ENCODE measurements at places on chromosomes 5 and 9.

DNA sequence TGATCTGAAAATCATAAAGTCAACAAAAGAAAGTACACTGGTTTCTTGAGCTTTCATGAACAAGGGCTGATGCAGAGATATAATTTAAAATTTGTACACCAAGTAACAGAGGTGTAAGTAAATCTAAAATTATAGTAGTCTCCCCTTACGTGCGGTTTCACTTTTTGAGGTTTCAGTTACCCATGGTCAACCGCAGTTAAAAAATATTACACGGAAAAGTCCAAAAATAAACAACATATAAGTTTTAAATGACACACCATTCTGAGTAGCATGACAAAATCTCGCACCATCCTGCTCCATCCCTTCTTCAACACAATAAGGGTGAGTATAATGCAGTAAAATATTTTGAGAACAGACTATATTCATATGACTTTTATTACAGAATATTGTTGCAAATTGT, 54.4 kb downstream of the AUH start:
- H3K27ac ChIP-seq = no peak overlapping the region
- H3K4me1 ChIP-seq = peaks cover 52% of the 10 kb centered on the region
- no peaks in the 10 kb centered on the region for H3K27me3 ChIP-seq
- no peak overlapping the region for H3K4me3 ChIP-seq
- H3K36me3 ChIP-seq = peaks cover 75% of the 10 kb centered on the region

DNA sequence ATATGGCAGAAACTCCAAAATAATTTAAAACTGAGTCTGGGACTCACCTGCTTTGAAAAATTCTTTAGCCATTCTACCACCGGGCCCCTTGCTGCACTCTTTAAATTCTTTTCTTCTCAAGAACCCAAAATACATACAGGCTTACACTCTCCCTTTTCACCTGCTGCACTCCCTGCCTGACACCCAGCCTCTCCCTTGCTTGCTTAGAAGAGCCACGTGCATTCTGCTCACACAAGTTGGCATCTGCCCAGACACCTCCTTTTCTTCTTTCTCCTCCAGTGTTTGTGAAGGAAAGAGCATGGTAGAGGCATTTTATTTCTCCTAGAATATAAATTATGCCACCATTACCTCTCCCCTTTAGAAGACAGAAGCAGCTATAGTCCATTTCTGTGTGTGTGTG, 39.0 kb upstream of the AOPEP start:
- H3K4me1 ChIP-seq = no peaks in the 10 kb centered on the region
- H3K27me3 ChIP-seq = peaks cover 27% of the 10 kb centered on the region
- no peak for DNase-seq
- no peak overlapping the region for H3K4me3 ChIP-seq
- no peaks in the 10 kb centered on the region for H3K36me3 ChIP-seq

GRCh38 chr9:19155106-19155935, 28.0 kb upstream of the PLIN2 start:
- peaks cover 32% of the 10 kb centered on the region for H3K4me1 ChIP-seq
- DNase-seq = no peak
- H3K27me3 ChIP-seq = no peaks in the 10 kb centered on the region
- H3K27ac ChIP-seq = peak overlapping the region; percentile 42
- no peaks in the 10 kb centered on the region for H3K36me3 ChIP-seq

GRCh38 chr9:127263664-127264063, 910 bp upstream of the GARNL3 start:
- H3K4me3 ChIP-seq = no peak overlapping the region
- no peak for DNase-seq
- H3K36me3 ChIP-seq = no peaks in the 10 kb centered on the region
- H3K27me3 ChIP-seq = peaks cover 16% of the 10 kb centered on the region
- H3K4me1 ChIP-seq = no peaks in the 10 kb centered on the region

- no peak overlapping the region for H3K4me3 ChIP-seq
- H3K36me3 ChIP-seq = no peaks in the 10 kb centered on the region
- DNase-seq = no peak
- H3K27ac ChIP-seq = no peak overlapping the region
- peaks cover 82% of the 10 kb centered on the region for H3K27me3 ChIP-seq
- H3K4me1 ChIP-seq = peaks cover 19% of the 10 kb centered on the region
Observed at GRCh38 chr5:138660051-138660572, 84.9 kb upstream of the HSPA9 start.

- H3K4me1 ChIP-seq = peaks cover 34% of the 10 kb centered on the region
- H3K27me3 ChIP-seq = no peaks in the 10 kb centered on the region
- peak; percentile 55 for DNase-seq
- peak overlapping the region; percentile 95 for H3K27ac ChIP-seq
- no peaks in the 10 kb centered on the region for H3K36me3 ChIP-seq
- peak overlapping the region; percentile 73 for H3K4me3 ChIP-seq
Observed at GRCh38 chr9:123339666-123340510, 16.1 kb upstream of the CRB2 start.

- no peak for DNase-seq
- H3K4me1 ChIP-seq = peaks cover 13% of the 10 kb centered on the region
- H3K4me3 ChIP-seq = no peak overlapping the region
- H3K36me3 ChIP-seq = no peaks in the 10 kb centered on the region
Observed at GRCh38 chr5:140355546-140355945, 4.4 kb upstream of the SLC4A9 start.

DNA sequence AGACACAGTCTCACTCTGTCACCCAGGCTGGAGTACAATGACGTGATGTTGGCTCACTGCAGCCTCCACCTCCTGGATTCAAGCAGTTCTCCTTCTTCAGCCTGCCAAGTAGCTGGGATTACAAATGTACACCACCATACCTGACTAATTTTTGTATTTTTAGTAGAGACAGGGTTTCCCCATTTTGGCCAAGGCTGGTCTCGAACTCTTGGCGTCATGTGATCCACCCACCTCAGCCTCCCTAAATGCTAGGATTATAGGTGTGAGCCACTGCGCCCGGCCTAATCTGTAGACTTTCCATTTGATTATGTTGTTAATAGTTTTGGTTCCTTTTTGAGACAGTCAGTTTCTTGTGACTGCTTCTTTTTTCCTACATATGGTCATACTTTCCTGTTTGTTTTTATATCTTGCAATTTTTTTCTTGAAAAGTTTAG, 31.0 kb downstream of the MTREX start:
- DNase-seq = no peak
- peaks cover 14% of the 10 kb centered on the region for H3K4me1 ChIP-seq
- H3K27me3 ChIP-seq = no peaks in the 10 kb centered on the region
- no peak overlapping the region for H3K4me3 ChIP-seq
- peak overlapping the region; percentile 70 for H3K27ac ChIP-seq

- H3K36me3 ChIP-seq = peaks cover 15% of the 10 kb centered on the region
- DNase-seq = no peak
- no peak overlapping the region for H3K4me3 ChIP-seq
- H3K27me3 ChIP-seq = no peaks in the 10 kb centered on the region
Observed at GRCh38 chr9:95249986-95250385, 67.5 kb downstream of the FANCC start.

DNA sequence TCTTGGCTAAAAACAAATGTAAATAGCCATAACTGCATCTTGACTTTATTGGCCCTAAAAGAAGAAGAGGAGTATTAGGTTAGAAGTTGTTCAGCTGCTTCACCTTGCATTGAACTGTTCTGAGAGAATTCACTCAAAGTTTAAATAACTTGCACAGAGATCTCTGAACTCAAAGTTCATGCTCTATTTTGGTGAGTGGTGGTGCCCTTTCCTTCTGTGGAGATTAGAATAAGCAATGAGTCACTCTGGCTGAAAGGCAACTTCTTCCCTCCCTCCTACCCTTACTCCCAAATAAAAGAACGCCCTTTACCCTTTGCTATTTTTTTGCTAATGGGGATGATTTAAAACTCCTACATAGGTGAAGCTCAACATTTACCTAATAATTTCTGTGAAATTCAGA, 48.9 kb downstream of the ERMP1 start:
- H3K4me3 ChIP-seq = no peak overlapping the region
- no peaks in the 10 kb centered on the region for H3K27me3 ChIP-seq
- no peak for DNase-seq
- no peak overlapping the region for H3K27ac ChIP-seq

- no peak overlapping the region for H3K27ac ChIP-seq
- no peaks in the 10 kb centered on the region for H3K36me3 ChIP-seq
- H3K4me1 ChIP-seq = no peaks in the 10 kb centered on the region
- peaks cover 38% of the 10 kb centered on the region for H3K27me3 ChIP-seq
Observed at GRCh38 chr9:91865041-91865440, 85.0 kb downstream of the ROR2 start.

DNA sequence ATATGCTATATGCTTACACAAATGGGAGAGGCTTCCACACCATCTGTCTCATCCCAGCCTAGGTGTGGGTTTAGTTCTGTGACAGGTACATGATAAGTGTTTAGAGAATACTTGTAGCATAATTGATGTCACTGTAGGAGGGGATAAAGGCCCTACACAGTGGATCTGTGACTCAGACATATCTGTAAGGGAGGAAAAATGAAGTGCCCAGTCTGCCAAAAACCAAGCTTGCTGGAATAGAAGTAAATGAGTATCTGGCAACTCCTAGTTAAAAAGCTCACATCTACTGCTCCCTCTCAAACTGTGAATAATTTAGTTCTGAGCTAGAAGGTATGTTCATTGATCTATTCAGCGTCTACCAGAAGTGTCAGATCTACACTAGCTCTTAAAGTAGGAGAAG, 38.9 kb upstream of the FAM174A start:
- H3K36me3 ChIP-seq = no peaks in the 10 kb centered on the region
- H3K4me1 ChIP-seq = no peaks in the 10 kb centered on the region
- no peak overlapping the region for H3K4me3 ChIP-seq
- no peaks in the 10 kb centered on the region for H3K27me3 ChIP-seq
- no peak for DNase-seq

GRCh38 chr9:130887494-130888144, 9.0 kb downstream of the QRFP start:
- H3K27ac ChIP-seq = no peak overlapping the region
- no peaks in the 10 kb centered on the region for H3K4me1 ChIP-seq
- H3K4me3 ChIP-seq = no peak overlapping the region
- no peaks in the 10 kb centered on the region for H3K27me3 ChIP-seq

DNA sequence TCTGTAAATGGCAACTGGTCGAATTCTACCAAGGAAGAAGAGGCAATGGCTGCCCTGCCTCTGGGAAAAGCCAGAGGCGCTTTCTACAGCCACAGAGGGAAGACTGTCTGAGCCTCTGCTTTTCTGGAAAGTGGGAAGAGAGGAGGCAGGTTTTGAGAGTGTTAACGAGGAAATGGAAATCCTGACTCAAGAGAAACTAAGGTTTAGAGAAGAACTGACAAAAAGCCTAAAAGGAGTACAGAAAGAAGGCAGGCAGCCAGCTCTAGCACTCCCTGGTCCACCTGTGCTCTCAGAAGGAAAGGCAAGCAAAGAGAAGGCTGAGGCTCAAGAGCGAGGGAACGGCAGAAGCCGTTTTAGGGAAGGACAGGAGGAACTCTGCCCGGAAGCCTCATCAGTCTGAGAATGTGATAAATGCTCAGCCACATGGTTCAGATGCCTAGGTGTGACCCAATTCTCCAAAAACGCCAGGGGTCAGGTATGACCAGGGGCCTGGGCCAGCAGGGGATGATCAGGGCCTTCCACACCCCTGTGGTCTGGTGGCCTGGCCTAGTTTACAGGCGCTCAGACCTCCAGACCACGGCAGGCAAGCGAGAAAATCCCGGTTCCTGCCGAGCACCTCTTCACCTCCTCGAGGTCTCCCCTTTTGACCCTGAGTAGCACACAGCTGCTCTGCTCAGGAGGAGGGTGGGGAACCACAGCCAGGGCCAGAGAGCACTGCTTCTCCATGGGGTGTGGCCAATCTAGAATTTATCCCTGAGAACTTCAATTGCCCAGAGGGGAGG, 79.9 kb upstream of the FBXW11 start:
- H3K4me1 ChIP-seq = peaks cover 2% of the 10 kb centered on the region
- no peak for DNase-seq
- no peak overlapping the region for H3K4me3 ChIP-seq
- no peaks in the 10 kb centered on the region for H3K27me3 ChIP-seq

GRCh38 chr9:36946653-36947052, 87.4 kb downstream of the PAX5 start:
- H3K36me3 ChIP-seq = no peaks in the 10 kb centered on the region
- no peak for DNase-seq
- no peak overlapping the region for H3K4me3 ChIP-seq

DNA sequence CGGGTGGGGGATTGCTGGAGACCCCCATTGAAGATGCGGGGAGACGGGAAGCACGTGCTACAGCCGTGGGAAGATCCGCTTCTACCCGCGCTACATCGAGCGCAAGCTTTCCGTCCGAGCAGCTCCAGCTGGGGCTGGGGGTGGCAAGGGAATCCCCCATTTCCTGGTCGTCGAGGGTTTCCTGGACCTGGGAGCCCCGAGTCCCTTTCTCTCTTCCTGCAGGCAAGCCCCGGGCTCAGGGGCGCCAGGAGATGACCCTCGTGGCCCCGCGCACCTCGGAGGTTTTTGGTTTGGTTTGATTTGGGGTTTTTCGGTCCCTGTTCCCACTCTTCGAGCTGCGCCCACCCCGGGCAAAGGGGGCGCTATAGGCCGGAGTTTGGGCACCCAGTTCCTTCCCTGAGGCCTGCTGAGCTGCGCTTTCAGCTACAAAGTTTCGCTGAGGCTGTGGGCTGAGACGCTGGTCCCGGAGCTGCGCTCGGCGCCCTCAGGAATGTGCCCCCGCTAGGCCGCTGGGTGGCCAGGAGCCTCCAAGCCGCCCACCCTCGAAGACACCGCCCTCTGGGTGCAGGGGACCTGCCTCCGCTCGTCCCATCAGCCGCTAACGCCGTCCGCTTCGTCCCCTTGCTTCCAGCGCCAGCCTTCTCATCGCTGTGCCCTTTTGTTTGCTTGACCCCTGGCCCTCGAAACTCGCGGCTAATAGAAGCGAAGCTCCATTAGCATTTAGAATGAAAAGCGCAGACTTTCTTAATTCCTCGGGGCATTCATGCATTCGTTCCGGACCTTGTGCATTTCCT, 2.9 kb downstream of the NR4A3 start:
- H3K4me1 ChIP-seq = peaks cover 40% of the 10 kb centered on the region
- DNase-seq = peak; percentile 65
- H3K36me3 ChIP-seq = peaks cover 71% of the 10 kb centered on the region
- peaks cover 6% of the 10 kb centered on the region for H3K27me3 ChIP-seq
- H3K4me3 ChIP-seq = peak overlapping the region; percentile 100
- peak overlapping the region; percentile 87 for H3K27ac ChIP-seq

GRCh38 chr9:123472862-123473614, 117.0 kb downstream of the CRB2 start:
- DNase-seq = no peak
- H3K27ac ChIP-seq = no peak overlapping the region
- H3K27me3 ChIP-seq = no peaks in the 10 kb centered on the region

- H3K4me1 ChIP-seq = peaks cover 47% of the 10 kb centered on the region
- H3K4me3 ChIP-seq = peak overlapping the region; percentile 21
- peak overlapping the region; percentile 95 for H3K27ac ChIP-seq
- no peaks in the 10 kb centered on the region for H3K27me3 ChIP-seq
Observed at GRCh38 chr9:136903041-136903554, 16.8 kb downstream of the TRAF2 start.

GRCh38 chr5:116681334-116682013, 106.9 kb upstream of the SEMA6A start:
- no peak overlapping the region for H3K4me3 ChIP-seq
- no peaks in the 10 kb centered on the region for H3K36me3 ChIP-seq
- H3K27ac ChIP-seq = no peak overlapping the region
